ENCODE measurements at places on chromosomes 3 and 15.

DNA sequence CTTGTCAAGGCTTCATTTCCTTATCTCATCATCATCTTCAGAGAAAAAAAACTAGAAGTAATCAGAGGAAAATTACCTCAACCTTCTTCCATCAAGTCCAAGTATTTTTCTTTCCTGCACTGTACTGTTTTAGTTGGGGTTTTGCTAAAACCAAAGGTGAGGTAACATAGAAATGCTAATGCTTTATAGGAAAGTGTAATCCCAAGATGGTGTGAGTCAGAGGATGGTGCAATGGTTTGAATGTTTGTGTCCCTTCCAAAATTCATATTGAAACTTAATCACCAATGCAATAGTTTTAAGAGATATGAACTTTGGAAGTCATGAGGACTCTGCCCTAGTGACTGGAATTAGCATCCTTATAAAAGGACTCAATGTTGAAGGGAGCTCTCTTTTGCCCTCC, 79.5 kb downstream of the KBTBD8 start:
- DNase-seq: no peak

GRCh38 chr3:106529738-106530137, 660.9 kb upstream of the CBLB start:
- DNase-seq: no peak

DNA sequence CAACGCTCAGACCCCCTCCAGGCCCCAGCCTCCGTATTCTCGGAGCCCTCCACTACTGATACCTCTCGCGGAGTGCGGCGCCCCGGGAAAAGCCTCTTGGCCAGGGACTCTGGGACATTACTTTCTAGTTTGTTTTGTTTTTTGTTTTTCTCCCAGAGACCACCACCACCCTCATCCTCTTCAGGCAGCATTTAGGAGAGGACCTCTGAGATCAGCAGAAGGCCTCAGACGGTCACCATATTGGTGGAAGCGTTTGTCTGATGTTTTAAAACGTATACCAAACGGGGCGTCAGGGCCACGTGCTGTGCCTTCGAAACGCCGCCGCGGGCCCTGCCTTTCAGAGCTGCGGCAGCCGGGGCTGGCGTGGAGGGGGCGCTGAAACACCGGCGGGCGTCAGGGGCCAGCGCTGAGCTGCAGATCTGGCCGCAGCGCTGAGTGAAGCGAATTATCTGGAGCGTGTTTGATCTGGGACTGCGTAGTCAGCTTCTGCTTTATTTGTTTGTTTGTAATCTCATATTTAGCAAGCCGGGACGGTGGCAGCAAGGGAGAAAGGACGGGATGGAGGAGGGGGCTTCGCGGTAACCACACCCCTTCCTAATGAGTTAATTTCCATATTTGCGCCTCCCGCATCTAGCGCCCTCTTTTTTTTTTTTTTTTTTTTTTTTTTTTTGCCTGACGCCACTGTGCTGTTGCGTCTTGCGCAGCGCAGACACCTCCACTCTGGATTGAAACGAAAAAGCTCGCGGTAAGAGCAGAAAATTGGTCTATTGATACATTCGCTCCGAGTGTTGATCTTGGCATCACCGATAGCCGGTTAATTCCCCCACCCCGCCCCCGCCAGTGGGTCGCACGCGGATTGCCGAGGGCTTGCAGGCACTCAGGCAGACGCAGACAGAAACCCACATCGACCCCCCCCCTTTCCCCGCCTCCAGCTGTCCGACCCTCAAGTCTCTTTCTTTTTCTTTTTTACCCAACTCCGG, 14.9 kb downstream of the SOX2 start:
- DNase-seq: no peak

DNA sequence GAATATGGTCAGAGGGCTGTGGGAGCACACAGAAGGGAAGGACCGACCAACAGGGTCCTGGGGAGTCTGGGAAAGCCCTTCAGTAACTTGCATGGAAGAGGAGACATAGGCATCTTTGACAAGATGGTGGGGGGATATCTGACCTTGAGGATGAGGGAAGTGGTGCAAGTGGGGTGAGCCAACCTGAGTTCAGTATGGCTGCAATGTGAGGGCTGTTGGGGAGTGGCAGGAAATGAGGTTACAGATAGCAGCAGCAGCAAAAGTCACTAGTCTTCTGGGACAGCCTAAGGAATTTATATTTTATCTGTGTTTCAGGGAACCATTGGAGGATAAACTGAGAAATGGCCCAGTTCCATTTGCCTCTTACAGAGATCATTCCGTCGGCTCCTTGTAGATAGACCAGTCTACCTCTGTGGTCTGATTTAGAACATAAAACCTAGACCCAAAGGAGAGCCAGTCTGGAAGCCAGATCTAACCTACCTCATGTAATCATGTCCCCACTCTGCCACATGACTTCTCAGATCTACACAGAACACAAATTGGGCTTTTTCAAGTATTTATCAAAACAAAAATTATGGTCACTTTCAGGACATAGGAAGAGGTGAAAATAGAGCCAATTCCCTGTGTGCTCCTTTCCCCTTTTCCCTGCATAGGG, 75.6 kb downstream of the ST6GAL1 start:
- DNase-seq: no peak

DNA sequence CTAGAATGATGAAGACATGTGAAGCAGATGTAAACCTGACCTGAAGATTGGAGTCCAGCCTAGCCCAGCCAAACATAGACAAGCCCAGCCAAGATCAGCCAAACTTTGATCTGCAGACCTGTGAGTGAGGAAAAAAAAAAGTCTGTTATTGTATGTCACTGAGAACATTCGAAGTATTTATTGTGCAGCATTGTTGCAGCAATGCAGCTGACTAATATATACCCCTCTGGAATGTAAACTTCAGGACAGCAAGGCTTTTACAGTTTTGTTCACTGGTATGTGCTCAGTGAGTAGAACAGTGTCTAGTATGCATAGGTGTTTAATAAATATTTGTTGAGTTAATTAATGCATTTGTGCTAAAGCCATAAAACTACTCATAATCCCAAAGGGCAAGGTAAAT, 23.4 kb downstream of the TMEM202 start:
- DNase-seq: no peak

DNA sequence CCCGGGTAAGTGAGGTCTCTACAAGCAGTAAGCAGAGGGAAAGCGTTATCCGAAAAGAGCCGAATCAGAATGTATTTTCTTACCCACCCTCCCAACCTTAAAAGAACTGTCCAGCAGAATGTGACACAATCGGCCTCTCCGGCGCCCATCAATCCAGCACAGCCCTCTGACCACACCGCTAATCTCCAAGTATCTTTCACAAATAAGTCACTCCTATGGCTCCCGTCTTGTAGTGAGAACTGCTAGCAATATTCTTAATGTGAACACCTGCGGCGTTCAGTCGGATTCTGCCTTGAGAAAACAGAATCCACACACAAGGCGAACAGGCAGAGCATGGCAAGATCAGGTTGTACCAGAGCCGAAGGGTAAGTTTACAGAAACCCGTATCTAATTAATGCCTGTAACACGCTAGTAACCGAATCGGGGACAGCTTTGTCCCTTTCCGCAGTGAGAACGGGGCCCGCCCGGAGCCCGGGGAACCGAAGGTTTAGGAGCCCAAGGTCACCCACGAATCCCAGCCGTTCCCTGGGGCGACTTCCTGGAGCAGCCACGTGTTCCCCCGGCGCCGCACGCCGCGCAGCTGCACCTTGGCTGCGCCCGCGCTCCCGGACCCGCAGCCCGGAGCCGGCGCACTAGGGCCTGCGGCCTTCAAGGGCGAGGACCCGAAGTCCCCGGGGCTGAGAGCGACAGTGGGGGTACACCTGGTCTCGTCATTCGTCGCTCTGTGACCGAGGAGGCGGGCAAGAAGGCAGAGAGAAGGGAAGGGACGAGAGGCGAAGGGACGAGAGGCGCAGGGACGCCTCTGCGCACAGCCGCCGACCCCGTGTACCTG, 672 bp downstream of the TFRC start:
- peak; percentile 64 for DNase-seq

- no peak for DNase-seq
These were observed 59.7 kb downstream of the LSM3 start for GRCh38 chr3:14238356-14238755.

DNA sequence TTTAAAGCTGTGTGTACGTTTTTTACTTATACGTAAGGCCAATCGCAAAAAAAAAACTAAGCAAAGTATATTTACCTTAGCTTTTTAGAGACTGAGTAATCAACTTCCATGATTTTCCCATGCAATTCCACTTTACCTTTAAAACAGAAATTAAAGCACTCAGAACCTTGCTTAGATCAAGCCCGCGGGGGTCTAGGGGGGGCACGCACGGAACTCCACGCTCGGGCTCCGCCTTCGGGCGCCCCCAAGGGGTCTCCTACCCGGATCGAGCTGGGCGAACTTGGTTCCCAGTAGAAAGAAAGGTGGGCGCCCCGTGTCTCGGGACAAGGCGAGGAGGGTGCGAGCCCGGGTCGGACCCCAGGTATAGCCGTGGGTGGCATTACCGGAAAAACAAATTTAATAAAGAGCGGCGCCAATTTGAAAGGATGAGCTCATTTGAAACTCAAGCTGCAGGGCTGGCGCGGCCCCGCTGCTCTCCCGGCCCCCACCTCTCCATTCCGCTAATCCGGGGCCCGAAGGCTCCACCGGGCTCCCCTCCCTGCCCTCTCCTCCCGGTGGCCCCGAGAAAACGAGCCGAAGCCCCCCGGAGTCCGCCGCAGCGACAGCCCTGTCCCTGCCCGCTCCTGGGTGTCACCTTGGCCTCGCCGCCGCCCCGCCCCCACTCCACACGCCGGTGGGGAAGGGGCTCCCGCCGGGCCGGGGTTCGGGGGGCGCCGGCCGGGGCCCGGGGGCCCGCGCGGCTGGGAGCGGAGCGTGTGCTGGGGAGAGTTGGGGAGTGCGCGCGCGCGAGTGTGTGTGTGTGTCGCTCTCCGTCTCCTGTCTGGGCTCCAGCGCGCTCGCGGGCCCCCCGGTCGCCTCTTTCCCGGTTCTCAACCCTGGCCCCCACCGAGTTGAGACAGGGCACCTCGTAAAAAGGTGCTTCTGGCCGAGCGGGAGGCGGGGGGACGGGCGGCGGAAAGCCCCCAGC, 1.5 kb downstream of the IGF2BP2 start:
- DNase-seq: peak; percentile 41

DNA sequence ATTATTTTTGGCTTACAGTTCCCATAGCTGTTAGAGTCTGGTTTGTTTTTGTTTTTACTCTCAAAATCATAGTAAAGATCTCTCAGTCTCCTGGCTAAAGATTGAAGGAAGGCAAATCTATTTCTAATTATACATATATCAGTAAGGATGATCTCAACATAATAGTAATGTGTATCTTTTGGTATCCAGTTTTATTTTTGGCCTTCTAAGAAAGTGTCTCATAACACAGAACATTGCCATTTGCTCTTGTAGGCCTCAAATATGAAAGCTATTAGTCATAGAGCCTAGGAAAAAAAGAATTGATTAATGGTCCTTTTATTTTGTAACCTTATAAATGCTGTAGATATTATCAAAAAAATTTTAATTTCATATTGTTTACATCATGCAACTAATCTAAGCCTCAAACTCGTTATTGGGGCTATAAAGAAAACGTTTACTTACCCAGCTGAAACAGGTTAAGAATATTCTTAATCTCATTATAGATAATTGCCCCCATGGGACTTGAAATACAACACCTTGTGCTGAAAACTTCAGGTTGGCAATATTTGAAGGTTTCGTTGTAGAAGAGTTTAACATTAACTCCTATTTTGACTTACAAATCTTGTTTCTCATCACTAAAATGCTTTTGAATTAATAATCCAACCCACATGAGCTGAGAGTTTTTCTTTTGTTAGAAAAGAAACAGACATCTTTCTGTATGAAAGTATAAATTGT, 16.7 kb downstream of the FBXO45 start:
- no peak for DNase-seq

DNA sequence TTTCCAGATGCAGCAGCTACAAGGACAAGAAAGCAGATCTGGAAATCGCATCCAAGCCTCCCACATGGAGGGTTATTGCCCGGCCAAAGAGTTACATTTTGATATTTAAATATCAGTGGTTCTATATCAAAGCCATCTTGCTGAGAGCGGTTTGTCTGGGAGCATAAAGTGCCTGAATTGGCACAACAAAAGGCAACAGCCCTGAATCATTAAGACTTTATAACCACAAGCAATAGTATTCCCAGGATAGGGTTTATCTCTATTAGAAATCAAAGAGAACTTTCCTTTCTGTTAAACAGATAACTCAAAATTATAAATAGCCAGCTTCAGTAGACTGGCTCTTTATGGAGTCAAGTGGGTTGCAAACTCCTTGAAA, 564.7 kb downstream of the ROBO1 start:
- no peak for DNase-seq

DNA sequence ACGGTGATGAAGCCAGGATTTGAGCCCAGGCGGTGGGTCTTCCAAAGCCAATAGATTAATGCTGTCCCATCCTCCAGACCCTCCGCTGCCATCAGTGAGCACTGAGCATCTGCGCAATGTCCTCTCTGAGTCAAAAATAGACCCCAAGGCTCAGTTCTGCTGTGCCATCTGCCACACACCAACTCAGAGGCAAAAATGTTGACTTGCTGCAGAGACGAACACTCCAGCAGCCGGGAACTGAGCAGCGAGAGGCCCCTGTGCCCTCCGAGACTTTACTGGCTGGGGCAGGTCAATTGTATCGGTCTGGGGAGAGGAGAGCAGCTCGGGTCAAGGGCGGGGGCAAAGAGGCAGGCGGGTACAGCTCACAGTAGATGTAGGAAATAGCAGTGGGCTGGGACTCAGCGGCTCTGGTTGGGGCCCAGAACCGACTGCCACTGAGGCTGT, 41.5 kb upstream of the ATP2B2 start:
- DNase-seq: no peak

DNA sequence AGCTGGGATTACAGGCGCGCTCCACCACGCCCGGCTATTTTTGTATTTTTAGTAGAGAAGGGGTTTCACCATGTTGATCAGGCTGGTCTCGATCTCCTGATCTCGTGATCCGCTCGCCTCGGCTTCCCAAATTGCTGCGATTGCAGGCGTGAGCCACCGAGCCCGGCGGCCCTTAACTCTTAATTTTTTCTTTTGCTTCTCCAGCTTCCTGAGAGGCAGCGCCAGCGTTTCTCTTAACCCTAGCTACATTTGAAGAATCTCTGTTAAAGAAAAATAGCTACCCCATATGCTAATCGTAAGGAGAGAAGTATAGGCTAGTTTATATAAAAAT, 465 bp upstream of the GK5 start:
- no peak for DNase-seq

DNA sequence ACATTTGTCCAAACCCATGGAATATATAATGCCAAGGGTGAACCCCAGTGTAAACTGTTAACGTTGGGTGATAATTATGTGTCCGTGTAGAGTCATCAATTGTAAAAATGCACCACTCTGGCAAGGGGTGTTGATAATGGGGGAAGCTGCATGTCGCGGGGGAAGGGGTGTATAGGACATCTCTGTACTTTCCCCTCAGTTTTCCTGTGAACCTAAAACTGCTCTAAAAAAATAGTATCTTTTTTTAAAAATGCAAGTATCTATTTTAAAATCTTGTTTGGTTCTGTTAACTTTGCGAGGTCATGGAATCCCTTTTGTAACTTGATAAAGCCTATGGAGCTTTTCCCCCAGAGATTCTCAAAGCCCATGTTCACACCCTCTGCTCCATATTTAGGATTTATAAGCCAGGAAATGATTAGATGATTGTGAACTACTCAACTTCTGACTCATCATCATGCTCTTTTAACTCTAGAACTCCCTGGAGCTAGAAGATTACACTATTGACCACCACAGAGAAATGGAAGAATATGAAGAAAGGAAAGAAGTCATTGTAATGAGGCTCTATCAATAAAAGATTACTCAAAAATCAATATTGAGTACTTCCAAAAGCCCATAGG, 56.1 kb upstream of the C3orf49 start:
- DNase-seq: peak; percentile 55

- DNase-seq: no peak
These were observed 144.5 kb downstream of the ATP10A start for GRCh38 chr15:25718597-25718996.

- DNase-seq: no peak
These were observed 642.6 kb downstream of the MAGI1 start for GRCh38 chr3:65396078-65396477.

GRCh38 chr3:30098653-30099455, 507.5 kb upstream of the TGFBR2 start:
- peak; percentile 18 for DNase-seq

Data from AG08395 (cell line).